Stimulated activated CD8-positive, alpha-beta memory T cell treated with anti-CD3 and anti-CD28 coated beads, Interleukin-7, amount 100 ng/mL, for 48 hours (primary cell): ENCODE measurements at places on chromosomes 7 and 10.

GRCh38 chr10:133475821-133476640 is 22.3 kb downstream of the SCART1 start:
- no peak for DNase-seq

DNA sequence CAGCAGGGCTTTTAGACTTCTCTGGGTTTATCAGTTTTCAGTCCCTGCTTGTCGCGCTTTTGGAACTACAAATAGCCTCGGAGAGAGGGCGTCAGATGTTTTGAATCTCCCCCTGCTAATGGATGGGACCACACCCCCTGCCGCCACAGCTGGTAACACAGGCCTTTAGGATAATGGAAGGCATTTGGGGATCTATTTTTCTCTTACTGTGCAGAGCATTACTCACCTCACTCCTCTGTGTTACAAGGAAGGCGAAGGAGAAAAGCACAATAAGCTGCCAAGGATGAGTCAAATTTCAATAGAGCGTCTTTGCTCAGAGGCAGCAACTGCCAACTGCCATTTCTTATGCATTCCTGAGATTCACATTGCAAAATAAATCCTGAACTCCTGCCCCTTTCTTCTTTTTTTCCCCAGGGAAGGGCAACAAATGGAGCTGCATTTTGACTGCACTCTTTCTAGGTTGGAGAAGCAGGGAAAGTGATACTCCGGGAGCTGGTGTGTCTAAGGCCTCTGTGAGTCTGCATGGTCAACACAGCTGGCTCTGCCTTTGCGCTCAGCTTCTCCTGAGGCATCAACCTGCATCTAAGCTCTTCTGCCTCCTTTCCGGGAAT is 31.5 kb upstream of the SMNDC1 start:
- DNase-seq, result no peak

GRCh38 chr10:100730725-100731406 is 14.5 kb upstream of the PAX2 start:
- DNase-seq, result no peak

DNA sequence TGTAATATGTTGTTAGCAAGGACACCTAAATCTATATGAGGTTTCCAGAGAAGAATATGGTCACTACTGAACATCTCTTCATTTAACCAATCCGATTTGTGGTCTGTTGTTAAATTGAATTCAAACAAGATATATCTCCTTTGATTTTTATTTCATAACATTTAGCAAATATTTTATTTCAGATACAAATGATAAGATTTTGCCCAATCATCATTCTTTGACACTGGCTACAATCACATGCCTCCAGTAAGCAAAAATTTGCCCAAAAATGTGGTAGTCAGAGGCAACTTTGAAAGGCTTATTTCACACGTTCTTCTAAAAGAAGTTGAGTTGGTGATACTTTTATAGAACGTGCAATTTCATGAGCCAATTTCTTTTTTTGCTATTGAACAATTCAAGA is 44.7 kb upstream of the AGMO start:
- DNase-seq, result no peak

DNA sequence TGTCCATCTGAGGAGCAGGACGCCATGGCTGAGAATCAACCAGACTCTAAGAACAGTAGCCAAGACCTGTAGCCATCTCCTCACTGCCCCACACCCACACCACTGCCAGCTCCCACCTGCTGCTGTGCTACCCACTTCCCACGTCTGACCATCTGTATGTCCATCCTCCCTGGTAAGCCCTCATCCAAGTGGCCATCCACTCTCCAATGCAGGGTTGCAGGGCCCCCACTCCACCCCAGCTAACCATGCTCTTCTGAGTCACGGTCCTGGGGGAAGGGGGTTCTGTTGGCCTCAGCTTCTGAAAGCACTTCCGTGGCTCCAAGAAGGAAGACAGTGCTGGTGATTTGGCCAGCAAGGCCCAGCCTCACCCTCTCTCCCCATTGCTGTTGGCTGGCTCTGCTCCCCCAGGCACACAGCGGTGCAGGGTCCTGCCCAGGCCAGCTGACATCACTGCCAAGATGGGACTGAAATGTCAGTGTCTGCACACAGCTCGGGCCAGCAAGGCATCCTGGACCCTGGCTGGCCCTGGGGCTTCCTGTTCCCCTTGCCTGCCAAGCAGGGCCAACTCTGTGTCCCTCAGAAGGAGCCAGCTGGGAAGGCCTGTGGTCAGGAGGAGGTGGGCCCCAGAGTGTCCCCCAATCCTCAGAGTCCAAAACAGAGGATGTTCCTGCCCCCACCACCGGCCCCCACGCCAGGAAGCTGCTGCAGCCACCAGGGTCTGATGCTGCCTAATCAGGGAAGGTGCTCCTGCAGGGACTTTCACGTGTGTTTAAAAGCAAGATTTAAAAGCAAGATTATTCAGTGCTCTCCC is 17.5 kb downstream of the RASGEF1A start:
- no peak for DNase-seq

DNA sequence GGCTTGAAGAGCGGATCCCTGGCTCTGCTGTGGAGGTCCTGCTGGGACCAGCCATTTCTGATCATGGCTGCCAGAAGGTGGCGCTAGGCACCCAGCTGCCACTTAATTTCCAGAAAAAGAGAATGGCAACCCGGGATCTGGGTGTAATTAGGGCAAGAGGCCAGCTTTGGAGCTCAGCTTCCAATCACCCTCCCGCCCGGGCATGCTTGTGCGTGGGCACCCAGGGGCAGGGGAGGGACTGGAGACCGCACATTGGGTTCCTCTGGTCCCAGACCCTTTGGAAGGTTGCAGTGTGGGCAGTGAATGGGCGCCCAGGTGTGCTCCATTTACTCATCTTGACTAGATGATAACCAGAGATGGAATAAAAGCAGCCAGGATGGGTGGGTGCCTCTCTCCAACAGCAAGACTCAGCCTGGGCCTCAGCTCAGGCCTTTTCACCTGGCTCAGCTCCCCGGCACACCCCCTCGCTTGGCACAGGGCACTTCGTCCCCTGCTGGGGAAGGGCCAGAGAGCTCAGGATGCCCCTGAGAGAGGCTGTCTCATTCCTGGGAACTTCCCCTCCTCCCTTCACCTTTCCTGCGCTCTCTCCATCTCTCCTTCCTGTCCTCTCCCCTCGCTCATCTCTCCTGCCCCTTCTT is 14.7 kb downstream of the FAM241B start:
- DNase-seq, result peak; percentile 14

- no peak for DNase-seq
Measured at GRCh38 chr7:84939888-84940287, 247.0 kb downstream of the SEMA3D start.

DNA sequence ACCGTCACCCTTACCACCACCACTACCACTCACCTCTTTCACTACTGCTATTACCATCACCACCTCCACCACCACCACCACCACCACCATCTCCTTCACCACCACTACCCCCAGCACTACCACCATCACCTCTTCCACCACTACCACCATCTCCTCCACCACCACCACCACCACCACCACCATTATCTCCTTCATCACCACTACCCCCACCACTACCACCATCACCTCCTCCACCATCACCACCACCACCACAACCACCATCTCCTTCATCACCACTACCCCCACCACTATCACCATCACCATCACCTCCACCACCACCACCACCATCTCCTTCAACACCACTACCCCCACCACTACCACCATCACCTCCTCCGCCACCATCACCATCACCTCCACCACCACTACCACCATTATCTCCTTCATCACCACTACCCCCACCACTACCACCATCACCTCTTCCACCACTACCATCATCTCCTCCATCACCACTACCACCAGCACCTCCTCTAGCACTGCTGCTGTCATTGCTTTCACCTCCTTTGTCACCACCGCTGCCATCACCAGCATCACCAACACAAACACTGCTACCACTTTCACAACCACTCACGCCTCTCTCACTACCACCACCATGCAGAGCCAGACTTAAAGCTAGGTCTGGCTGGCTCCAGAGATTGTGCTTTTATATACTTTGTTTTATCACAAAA is 109.3 kb downstream of the ICA1 start:
- no peak for DNase-seq

GRCh38 chr7:47358357-47358756 is 223.6 kb downstream of the TNS3 start:
- no peak for DNase-seq

- no peak for DNase-seq
Measured at GRCh38 chr10:123748711-123749110, 82.6 kb downstream of the GPR26 start.

DNA sequence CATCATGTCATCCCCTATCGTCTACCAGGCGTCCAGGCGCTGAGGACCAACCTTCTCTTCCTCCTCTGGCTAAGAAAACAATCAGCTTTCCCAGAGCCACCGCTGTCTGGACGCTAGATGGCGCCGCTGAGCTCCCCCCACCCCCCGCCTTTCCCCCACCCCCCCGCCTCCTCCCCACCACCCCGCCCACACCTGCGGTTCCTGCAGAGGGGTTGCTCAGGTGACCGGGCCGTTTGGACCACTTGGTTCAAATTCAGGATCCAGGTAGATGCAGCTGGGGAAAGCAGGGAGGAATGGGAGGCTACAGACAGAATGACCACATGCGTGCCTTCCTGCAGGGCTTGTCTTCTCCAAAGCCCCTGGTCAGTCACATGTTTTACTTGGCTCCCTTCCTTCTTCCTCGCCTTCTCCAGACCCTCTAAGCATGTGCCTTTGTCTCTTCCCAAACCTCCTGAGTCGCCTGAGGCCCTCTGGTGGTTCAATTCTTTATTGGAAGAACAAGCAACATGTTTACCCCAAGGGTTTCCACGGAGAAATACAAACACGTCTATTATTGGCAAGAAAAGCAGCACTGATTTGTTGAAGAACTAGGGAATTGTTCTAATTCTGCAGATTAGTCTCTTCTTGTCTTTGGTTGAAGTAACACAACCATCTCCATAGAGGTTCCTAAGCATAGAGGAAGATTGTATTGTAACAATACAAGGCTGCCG is 24.7 kb downstream of the AOC1 start:
- DNase-seq, result no peak

GRCh38 chr10:124711145-124711544 is 33.0 kb downstream of the FAM53B start:
- DNase-seq, result no peak

DNA sequence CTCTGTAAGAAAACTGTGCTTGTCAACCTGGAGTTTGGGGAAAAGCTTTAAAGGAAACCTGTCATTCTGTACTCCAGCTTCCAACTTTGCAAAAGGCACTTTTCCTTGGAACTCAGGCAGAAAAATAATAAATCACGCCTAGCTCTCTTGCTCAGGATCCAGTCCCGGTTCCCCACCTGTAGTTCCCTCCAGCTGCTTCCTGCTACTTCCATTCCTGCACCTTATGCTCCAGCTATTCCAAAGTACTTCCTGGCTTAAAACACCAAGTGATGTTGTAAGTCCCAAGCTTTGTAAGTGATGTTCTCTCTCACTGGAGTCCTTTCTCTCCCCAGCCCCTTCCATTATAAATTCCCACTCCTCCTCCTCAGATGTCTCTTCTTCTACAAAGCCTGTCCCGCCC is 98.6 kb downstream of the GRM8 start:
- DNase-seq, result no peak
